ENCODE measurements at places on chromosomes 1 and 21. TPM values are rescaled to one million over a fixed set of nuclear protein-coding genes. Genes with fewer than 3 reads are reported as not detected.

The MIER1 gene
- total RNA-seq = 25.6 TPM

DNA sequence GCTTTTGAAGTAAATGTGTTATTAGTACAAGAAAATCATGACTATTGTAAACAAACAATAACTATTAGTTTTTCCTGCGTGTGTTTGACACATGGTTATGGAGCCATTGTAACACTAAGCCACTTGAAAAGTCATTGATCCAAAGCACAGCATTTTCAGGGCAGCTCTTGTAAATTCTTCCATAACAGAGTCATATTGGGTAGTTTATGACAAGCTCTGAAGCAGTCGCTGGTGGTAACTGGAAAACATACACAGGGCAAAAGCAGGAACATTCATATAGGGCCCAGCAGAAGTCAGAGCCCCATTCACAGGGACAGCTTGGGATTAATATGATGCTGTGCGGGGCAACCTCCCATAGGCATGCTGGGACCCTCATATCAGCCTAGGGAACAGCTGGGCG lies 483.2 kb upstream of the PTBP2 start:
- no peak for DNase-seq
- peaks cover 12% of the 10 kb centered on the region for H3K4me1 ChIP-seq
- no peaks in the 10 kb centered on the region for H3K36me3 ChIP-seq
- H3K27me3 ChIP-seq = no peaks in the 10 kb centered on the region

DNA sequence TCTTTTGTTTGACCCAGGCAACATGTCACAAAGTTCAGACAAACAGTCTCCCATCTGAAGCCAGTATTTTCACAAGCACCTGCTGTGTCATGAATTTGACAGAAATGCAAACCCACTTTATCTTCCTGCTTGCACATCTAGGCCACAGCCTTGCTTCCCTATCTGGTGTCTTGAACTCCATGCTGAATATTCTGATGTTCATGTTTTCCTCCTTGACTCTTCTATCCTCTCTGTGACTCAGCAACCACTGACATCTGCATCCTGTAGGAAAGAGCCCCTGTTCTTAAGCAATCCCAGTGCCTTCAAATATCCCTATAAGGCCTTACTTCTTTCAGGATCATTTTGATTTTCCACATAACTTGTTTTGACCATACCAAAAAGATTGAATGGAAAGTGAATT lies 6.5 kb downstream of the CD55 start:
- no peaks in the 10 kb centered on the region for H3K27me3 ChIP-seq
- peak overlapping the region; percentile 57 for H3K27ac ChIP-seq
- H3K4me3 ChIP-seq = peak overlapping the region; percentile 7
- H3K36me3 ChIP-seq = peaks cover 34% of the 10 kb centered on the region
- no peak for DNase-seq

DNA sequence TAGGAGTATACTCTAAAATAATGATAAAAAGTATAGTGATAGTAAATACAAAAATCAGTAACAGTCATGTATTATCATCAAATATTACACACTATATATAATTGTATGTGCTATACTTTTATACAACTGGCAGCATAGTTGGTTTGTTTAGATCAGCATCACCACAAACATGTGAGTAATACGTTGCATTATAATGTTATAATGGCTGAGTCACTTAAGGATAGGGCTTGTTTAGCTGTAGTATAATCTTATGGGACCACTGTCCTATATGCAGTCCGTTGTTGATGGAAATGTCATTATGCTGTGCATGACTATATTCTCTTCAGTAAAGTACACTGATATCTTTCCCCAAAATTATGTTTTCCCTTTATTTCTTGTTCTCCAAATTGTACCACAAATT lies 92.8 kb downstream of the LYPLAL1 start:
- no peaks in the 10 kb centered on the region for H3K36me3 ChIP-seq
- H3K27me3 ChIP-seq = no peaks in the 10 kb centered on the region
- no peak for DNase-seq

DNA sequence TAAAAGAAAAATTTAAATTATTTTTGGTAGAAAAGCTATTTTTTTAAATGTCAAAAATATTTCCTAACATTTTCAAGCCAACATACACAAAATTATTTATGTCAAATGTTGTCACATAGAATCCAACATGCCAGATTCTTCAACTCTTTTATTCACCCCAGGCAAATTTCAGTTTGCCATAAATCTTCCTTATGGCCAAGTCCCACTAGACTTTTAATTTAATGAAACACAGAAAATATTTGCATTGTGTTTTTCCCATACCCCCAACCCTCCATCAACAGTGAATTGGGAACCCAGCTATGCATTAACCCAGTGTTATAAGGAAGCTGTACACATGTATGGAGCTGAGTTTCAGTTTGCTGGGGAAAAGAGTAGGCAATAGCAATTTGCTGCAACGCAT lies 41.4 kb downstream of the DUSP10 start:
- H3K4me1 ChIP-seq = no peaks in the 10 kb centered on the region
- no peaks in the 10 kb centered on the region for H3K27me3 ChIP-seq
- DNase-seq = no peak
- no peak overlapping the region for H3K4me3 ChIP-seq
- H3K36me3 ChIP-seq = peaks cover 15% of the 10 kb centered on the region

DNA sequence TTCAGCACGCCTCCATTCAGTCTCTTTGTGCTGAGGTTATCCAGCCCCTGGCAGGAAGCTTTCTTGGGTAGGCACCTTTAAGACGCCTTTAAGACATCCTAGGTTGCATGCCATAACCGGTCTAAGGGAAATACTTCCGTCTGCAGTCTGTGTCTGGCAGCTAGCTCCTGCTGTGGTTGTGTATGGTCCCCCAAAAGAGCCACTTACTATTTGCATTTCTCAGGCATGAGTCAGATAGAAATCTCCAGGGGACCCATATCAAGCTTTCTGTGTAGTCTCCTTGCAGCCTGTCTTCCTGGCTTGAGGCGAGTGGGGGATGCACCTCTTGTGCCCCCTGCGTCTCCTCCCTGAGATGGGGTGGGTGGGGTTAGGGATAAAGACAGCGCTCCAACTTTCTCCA lies 10.0 kb upstream of the RYR2 start:
- H3K27me3 ChIP-seq = peaks cover 47% of the 10 kb centered on the region
- no peak overlapping the region for H3K27ac ChIP-seq
- DNase-seq = no peak
- H3K4me3 ChIP-seq = no peak overlapping the region

DNA sequence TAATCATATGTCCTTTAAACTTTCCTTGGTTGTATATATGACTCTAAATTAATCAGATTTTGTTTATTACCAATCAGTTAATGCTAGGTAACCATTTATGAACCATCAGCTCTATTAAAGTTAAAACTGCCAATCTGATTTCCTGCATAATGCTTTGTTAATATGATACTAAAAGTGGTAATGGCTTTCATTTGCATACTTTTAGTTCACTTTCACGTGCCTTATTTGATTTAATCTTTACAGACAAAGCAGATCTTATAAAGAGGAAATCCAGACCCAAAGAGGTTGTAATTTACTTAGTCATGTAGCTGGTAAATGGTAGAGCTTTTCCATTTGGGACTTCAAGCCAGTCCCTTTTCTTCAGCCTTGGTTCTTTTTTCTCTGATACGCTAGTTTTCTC lies 61.3 kb downstream of the CLIC4 start:
- H3K4me1 ChIP-seq = no peaks in the 10 kb centered on the region
- peaks cover 6% of the 10 kb centered on the region for H3K36me3 ChIP-seq
- no peak for DNase-seq

DNA sequence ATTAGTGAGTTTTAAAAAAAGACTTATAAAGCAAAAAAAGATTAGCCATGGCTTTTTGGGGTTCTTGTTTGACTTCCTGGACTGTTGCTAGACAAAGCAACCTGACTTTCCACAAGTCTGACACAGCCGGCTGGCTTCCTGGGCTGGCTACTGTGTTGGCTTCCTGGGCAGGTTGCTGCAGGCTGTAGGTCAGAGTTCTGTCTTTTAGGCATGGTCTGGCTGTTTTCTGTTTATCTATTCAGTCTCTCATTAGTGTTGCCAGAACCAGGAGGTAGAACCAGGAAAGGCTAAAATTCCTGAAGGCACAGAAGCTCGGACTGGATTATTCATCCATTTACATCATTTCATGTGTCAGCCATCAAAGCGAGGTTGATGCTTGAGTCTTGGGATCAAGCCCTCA lies 88.6 kb upstream of the SLC35F3 start:
- no peak overlapping the region for H3K4me3 ChIP-seq
- no peak overlapping the region for H3K27ac ChIP-seq
- H3K4me1 ChIP-seq = no peaks in the 10 kb centered on the region

GRCh38 chr1:108107658-108108057 lies 92.5 kb downstream of the SLC25A24 start:
- H3K4me1 ChIP-seq = no peaks in the 10 kb centered on the region
- no peak for DNase-seq
- no peak overlapping the region for H3K27ac ChIP-seq
- H3K36me3 ChIP-seq = no peaks in the 10 kb centered on the region

All from type B pancreatic cell (in vitro differentiated cells).